ENCODE measurements at places on chromosomes 4 and X.

GRCh38 chr4:56102601-56103000 lies 153.9 kb downstream of the CEP135 start:
- no peak for DNase-seq

DNA sequence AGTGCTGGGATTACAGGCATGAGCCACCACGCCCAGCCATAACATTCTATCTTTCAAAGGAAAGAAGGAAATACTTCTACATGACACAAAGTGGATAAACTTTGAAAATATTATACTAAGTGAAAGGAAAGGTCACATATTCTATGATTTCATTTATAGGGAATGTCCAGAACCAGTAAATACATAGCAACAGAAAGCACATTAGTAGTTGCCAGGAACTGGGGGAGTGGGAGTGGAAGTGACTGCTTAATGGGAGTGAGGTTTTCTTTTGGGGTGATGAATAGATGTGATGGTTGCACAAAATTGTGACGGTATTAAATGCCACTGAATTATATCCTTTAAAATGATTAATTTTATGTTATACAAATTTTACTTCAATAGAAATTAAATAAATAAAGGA lies 95.7 kb upstream of the IL15 start:
- no peak for DNase-seq

GRCh38 chrX:14573161-14573560 lies 43.8 kb downstream of the GLRA2 start:
- no peak for DNase-seq

DNA sequence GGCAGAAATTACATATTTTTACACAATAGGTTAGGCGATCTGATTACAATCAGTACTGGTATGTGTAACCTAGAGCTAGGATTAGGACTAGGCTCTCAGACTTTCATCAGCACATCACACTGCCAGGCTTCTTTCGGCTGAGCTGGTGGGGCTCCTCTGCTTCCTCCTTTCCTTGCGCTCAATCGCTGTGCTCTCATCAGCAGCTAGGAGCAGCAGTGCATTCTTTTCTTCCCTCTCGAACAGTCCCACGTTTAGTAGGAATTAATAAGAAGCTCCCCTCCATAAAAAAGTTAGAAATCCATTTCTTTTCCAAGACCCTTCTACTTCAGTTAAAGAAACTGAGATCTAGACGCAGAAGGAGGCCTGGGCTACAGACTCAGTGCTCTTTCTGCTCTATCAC lies 350.4 kb downstream of the SPRY1 start:
- no peak for DNase-seq

GRCh38 chr4:56511098-56511497 lies 5.5 kb downstream of the ARL9 start:
- no peak for DNase-seq

All from stimulated activated CD4-positive, alpha-beta T cell treated with anti-CD3 and anti-CD28 coated beads, Interleukin-15, amount 100 ng/mL, for 24 hours (primary cell).